ENCODE measurements at places on chromosomes 7 and 10.
A peak's percentile ranks its signal among the peaks of the same experiment; 100 is the strongest.

DNA sequence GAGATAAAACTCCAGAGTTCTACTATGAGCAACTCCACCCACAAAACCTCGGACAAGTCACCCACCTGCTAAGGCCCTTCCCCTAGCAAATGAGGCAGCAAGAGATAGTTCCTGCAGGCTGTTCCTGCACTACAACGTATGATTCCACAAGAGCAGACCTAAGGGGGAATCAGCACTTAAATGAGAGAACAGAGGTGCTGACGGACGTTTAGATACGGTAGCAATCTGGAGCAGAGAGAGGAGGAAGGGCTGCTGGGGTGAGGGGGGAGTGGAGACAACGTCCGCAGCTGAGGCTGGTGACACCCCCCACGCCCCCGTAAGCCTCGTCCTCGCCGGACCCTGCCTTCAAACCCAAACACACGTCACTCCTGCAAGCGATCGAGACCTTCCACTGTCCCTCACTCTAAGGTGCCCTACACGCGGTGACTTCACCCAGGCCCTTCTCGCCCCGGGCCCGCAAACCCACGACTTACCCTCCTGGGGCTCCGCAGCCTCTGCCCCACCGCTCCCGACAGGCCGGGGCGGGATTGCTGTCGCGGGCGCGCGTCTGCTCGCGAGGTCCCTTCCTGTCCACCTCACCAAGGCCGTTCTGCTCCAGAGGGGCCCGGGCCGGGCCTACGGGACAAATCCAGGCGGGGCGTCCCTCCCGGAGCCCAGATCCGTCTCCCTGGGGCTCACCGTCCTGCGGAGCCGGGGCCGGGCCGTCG, 635 bp downstream of the ZNF12 start:
- peak; percentile 50 for DNase-seq

DNA sequence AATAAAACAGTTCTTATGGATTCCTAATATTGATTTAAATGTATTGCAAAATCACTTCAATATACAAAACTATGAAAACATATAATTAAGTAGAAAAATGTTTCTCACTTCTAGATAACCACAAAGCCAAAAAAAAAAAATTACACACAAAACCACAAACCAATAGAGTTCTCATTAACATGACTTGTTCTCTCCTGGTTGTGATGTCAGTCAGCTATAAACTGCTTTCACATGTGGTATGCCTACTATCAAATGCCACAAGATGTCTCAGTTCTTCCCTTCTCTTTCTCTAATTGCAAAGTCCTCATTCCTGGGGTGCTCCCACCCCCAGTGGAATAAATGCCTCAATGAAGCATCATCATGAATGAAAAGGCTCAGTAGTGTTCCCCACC, 16.6 kb downstream of the GNAI1 start:
- DNase-seq, result no peak

- DNase-seq, result no peak
Observed at GRCh38 chr7:33111614-33112013, 2.4 kb upstream of the RP9 start.

GRCh38 chr7:1818575-1819258, 148.6 kb downstream of the ELFN1 start:
- no peak for DNase-seq

- DNase-seq, result no peak
Observed at GRCh38 chr7:158959021-158959717, 102.8 kb downstream of the DYNC2I1 start.

DNA sequence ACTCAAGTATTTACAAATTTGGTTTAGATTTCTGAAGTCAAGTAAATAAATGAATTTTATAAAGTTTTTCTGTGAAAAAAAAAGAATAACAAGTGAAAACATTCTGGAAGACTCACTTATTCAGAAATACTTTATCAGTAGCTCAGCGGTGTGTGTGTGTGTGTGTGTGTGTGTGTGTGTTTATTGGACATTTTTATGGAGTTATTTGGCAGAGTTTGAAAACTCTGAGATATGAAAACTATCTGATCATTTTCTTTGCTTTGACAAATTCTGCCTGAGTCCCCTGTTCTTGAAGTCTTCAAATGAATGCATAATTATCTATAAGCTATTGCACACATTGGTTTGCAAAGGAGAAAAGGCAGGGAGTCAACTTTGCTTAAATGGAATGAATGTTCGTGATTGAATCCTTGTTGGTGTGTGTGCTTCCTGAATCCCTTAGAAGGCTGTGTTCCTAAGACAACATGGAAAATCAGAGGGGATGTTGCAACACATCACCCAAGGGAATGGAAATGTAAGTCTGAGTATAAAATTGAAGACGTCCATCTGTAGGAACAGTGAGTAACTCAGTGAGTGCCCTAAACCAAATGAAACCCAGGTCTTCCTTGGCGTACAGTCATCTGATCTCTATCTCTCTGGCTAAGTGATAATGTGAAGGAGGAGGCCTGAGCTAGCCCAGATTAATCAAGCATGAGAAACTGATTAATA, 160.9 kb downstream of the REEP3 start:
- no peak for DNase-seq

GRCh38 chr7:110050785-110051184, 1040.1 kb upstream of the LRRN3 start:
- no peak for DNase-seq

DNA sequence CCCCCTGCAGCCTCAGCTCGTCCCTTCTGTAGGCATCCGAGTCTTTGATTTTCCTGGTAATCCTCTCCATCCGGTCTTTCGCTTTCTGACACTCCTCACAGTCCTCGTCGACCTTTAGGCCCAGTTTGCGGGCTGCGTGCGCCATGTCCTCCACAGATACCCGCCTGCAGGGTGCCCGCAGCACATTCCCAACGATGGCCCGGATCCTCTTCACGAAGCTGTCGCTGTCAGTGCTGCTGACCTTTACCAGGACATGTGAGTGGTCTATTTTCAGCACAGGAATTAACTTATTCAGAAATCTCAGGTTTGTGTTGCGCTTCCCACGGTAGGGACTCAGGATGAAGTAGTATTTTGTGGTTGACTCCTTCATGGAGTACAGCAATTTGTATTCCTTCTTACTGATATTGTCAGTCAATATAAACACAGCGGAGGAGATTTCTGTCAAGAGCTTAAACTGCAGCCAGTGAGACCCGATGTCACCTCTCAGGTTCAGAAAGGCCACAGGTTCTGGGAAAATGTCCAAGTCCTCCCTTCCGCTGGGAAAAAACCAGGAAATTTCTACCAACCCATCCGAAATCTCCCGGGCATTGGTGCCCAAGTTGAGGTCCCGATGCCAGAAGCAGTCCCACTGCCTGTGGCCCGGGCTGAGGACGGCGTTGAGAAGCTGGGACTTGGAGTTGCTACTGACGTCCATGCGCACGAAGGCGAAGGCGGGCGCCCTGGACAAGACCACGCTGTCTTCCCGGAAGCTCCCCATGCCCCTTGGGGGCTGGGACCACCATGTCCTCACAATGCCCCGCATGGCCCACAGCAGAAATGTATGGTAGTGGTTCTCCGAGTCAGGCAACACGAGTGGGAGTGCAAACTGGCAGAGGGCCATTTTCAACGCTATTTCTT, 8.9 kb upstream of the MRPS24 start:
- DNase-seq, result no peak

- no peak for DNase-seq
Observed at GRCh38 chr10:61774031-61774430, 111.3 kb downstream of the CABCOCO1 start.

DNA sequence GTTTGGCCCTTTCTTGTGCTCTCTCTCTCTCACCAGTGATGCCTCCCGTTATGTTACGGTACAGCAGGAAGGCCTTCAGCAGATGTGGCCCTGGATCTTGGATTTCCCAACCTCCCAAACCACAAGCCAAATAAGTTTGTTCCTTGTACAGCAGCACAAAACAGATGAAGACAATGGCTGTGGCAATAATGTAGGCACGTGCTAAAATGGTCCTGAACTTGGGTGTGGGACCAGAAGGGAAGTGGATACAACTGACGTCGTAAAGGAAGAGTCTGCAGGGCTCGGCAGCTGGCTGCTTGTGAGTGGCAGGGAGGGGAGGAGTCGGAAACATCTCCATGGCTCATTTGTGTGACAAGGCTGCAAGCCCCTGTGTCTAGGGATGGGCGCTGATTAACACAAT, 26.8 kb downstream of the PROSER2 start:
- DNase-seq, result no peak

- DNase-seq, result no peak
Observed at GRCh38 chr10:19904202-19904661, 88.0 kb downstream of the PLXDC2 start.

DNA sequence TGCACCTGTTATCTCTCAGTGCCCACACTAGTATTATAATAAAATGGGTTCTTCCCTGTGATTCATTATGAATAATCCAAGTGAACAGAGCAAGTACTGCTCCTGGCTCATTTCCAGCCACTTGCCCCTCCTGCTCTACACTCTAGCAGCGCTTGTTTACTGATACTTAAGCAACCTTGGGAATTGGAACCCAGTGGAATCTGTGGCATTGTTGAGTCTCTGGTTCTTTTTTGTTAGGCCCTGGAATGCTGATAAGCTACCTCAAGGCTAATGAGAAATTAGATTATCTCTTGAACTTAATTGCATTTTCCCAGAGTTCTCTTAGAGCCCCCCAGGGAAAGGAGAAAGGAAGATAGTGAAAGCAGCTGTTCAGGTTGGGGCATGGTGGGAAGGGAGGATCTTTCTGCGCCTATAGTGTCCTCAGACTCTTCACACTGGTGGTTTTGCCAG, 34.0 kb downstream of the PRKAR2B start:
- DNase-seq, result no peak
